ENCODE measurements at places on chromosomes 11 and 22.

DNA sequence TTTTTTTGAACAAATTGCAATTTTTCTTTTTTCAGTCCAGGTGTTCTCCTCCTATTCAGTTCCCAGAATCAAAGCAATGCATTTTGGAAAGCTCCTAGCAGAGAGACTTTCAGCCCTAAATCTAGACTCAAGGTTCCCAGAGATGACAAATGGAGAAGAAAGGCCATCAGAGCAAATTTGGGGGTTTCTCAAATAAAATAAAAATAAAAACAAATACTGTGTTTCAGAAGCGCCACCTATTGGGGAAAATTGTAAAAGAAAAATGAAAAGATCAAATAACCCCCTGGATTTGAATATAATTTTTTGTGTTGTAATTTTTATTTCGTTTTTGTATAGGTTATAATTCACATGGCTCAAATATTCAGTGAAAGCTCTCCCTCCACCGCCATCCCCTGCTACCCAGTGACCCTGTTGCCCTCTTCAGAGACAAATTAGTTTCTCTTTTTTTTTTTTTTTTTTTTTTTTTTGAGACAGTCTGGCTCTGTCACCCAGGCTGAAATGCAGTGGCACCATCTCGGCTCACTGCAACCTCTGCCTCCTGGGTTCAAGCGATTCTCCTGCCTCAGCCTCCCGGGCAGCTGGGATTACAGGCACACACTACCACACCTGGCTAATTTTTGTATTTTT, 6.2 kb upstream of the UBE4A start:
- DNase-seq, result no peak

GRCh38 chr11:76694664-76695063, 24.1 kb upstream of the LRRC32 start:
- no peak for DNase-seq

DNA sequence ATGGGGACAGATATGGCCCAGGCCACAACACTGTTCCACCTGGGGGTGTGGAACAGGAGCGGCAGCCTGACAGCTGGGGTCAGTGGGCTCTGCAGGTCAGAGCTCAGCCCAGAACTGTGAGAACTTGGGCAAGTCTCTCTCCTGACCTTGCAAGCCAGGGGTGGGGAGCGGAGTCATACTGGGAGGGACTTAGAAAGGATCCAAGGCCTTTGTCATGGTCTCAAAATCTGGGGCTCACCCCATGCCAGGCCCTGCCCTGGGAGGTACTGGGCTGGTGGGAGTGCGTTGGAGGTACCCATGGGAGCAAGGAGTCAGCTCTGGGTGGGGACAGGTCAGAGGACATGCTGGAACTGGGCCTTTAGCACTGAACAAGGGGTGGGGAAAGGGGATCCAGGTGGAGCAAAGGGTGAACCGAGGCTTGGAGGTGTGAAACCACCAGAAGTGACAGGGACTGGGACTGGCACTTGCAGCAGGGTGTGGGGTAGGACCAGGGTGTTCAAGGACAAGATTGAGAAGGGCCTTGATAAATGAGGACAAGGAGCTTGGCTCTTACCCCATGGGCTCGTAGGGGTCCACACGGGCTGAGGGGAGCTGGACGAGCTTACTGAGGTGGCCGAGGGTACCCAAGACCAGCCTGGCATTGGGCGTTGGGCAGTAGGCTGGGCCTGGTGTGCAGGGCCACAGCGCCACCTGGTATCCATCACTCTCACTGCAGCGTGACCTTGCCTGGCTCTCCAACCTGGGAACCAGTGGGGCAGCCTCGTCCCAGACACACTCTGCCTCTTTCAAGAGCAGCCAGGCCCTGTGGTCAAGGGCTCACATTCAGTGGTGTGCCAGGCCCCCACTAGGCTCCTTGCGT, 7.4 kb upstream of the PMM1 start:
- DNase-seq, result no peak

GRCh38 chr11:61838501-61838900, 10.4 kb downstream of the FADS2 start:
- no peak for DNase-seq

DNA sequence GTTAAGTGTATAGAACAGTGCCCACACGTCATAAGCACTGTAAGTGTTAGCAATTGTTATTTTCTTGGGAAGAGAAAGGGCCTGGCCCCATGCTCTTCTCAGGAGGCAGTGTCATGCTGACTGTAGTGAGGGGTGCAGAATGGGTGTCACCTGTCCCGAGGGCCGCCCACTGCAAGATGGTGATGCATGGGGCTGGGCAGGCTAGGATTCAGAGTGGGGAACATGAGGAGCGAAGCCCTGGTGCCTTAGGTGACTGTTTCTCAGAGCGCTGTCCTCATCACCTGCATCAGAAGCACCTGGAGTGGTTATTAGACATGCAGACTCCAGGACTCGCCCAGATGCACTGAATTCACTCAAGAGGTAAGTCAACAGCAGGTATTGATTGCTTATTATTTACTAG, 101.0 kb upstream of the PARVA start:
- no peak for DNase-seq

DNA sequence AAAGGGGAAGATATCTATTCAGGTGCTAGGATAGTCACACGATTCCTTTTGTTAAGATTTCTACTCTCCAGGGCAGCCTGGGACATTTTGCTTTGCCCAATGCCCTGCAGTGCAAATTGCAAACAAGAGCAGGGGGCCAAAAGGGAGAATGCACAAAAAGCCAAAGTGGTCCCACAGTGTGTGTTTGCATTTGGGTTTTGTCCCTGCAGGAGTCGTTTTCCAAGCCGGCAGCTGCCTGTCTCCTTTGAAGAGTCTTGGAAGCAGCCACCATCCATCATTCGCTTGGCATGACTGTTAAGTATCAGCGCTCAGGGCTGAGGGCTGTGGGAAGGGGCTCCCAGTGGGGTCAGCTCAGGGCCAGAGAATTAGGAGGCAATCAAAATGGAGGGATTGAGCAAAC, 184.7 kb downstream of the MIAT start:
- no peak for DNase-seq

GRCh38 chr11:116262370-116262769, 510.4 kb downstream of the BUD13 start:
- DNase-seq, result no peak

- no peak for DNase-seq
Measured at GRCh38 chr11:2077061-2077802, 62.0 kb downstream of the IGF2 start.

DNA sequence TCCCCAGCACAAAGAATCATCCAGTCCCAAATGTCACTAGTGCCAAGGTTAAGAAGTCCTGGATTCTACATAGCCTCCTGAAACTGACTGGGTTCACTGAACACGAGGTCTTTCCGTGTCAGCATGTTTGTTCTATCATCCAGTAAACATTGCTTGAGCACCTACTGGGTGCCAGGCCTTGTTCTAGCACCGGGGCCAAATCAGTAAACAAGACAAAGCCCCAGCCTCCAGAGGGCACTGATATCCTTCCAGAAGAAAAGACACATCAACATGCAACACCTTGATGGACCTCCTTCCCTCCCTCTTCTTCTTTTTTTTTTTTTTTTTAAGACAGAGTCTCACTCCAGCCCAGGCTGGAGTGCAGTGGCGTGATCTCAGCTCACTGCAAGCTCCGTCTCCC, 26.9 kb downstream of the TPST2 start:
- DNase-seq, result no peak

DNA sequence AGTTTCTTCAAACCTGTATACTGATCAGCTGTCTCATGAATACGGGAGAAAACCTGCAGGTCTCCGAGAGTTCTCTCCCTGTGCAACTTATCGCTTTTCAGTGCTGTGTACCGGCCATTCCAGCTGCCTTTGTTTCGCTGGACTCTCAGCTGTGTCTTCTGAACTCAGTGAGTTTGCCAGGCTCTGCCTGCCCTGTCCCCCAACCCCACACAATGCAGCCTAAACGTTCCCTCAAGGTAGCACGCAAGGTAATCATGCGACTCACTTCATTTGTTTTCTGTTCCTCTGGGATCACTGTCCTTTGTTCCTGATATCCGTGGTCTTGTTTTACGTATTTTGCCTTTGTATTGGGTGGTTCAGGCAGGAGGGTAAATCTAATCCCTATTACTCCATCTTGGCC, 13.5 kb downstream of the RBM7 start:
- no peak for DNase-seq

DNA sequence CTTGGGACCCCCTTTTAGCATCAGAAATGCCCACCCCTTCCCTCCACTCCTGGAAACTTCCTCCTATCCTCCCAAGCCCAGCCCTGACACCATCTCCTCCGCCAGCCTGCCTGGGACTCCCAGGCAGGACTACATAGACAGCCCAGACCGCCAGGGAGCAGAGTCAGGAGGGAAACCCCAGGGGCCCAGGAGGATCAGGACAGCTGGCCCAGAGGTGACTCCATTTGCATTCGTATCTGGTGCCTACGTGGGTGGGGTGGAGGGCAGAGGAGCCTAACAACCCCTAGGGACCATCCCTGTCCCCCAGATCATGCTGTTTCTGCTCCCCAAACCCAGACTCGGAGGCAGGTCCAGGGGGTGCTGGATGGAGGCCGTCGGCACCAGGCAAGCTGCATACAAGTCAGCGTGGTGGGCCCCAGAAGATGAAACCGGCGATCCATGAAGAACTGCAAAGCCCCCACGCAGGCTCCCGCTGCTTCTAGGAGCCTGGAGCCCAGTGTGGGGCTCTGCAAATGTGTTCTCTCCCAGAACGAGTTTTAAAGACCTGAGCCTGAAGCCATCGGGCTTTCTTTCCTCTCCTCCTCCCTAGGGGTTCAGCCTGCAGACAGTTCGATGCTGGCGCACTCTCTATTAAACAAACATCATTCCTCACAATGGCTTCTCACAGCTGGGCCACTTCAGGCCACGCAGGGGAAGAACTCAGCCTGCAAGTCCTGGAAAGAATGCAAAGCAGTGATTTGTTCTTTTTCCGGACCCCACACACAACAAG, 1506.8 kb downstream of the BRD1 start:
- no peak for DNase-seq

DNA sequence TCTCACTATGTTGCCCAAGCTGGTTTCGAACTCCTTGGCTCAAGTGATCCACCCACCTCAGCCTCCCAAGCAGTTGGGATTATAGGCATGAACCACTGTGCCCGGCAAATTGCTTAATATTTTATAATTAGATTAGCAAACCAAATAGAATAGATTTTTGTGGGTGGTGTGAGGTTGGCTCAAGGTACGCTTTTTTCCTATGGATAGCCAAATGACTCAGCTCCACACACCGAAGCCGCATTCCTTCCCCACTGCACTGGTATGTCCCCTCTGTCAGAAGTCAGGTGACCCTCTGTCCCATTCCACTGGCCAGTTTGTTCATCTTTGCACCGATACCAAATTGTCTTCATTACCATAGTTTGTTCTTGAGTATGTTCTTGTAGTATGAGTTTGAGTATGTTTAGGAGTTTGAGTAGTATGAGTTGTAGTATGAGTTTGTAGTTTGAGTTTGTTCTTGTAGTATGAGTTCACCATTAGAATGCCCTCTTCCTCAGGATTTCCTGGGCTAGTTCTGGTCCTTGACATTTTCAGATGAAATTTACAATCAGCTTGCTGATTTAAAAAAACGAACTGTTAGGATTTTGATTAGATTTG, 19.4 kb downstream of the SUSD2 start:
- DNase-seq, result no peak

DNA sequence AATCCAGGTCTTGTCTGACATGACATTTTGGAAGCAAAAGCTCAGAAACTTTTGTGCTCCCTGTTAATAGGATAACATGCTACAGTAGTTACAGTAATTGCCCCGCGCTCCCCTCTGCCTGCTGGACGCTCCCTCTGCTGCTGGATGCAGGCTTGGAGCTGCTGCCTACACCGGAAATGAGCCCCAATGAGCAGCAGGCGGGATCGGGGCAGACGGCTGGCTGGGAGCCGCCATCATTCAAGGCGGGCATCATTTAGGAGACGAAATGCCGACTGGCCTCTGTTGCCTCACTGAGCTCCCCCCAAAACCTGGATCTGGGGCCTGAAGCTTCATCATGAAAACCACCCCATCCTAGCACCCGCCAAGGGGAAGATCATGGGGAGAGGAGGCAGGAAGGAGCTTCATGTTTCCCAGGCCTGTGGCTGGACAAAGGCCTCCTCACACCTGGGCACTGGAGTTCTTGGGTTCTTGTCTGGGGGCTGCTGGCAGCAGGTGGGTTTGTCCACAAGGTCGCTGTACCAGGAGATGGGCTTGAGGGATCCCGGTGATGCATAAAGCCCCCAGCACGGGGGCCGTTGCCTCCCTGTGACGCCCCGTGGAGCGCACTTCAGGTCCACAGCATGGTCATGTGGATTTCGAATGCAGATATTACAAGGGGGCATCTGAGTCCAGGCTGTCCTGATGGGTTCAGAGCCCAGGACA, 664.3 kb downstream of the BRD1 start:
- no peak for DNase-seq

DNA sequence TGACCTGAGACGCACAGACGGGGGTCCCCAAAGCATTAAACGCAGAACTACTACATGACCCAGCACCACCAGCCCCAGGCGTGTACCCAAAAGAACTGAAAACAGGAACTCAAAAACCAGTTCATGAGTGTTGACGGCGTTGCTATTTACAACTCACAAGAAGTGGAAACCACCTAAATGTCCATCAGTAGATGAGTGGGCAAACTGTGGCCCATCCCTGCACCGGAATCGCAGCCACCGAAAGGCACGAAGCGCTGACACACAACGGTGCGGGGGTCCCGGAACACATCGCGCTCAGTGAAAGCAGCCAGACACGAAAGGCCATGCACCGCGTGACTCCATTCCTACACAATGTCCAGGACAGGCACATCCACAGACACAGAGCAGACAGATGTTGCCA, 79.2 kb downstream of the TRMU start:
- DNase-seq, result no peak

GRCh38 chr11:119721129-119722120, 7.6 kb downstream of the NECTIN1 start:
- no peak for DNase-seq

DNA sequence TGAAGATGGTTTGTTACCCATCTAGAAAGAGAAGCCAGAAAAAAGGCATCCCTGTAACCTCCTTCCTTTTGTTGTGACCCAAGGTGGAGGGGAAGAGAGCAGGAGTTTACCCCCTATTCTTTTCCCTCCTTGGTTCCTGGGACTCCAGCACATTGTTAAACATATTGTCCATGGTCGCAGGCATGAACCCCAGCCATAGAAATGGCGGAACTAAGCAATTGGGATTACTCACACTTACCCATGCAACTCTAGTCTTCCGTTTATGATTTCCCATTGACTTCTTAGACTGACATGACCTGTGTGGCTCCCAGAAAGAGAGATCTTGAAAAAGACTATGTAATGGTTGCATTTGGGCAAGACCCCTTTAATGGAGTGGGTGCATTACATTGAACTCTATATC, 45.4 kb downstream of the OR4C46 start:
- no peak for DNase-seq

GRCh38 chr11:101881586-101881985, 33.2 kb upstream of the CEP126 start:
- DNase-seq, result no peak
